Natural killer cell treated with Interleukin-12 subunit alpha and Interleukin-12 subunit beta and Interleukin-15 and Interleukin-18, amount 100 ng/mL, for 72 hours (primary cell): ENCODE measurements at places on chromosomes 6 and 20. TPM values are rescaled to one million over a fixed set of nuclear protein-coding genes. Genes with fewer than 3 reads are reported as not detected.

Gene ARHGAP40
- total RNA-seq, result not detected

Gene MMP24OS
- 51.2 TPM for total RNA-seq

Gene MAS1L
- total RNA-seq, result not detected

Gene RUNX2
- total RNA-seq, result 29.5 TPM

Gene SIM1
- not detected for total RNA-seq

GRCh38 chr6:6351511-6352025, 31.1 kb upstream of the F13A1 start:
- no peak for DNase-seq

DNA sequence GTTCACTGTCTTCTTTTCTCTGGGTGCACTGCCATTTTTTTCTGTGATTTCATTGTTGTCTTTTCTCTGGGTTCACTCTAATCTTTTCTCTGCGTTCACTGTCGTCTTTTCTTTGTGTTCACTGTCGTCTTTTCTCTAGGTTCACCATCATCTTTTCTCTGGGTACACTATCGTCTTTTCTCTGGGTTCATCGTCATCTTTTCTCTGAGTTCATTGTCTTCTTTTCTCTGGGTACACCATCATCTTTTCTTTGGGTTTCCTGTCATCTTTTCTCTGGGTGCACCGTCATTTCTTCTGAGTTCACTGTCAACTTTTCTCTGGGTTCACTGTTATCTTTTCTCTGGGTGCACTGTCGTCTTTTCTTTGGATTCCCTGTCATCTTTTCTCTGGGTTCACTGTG, 137.6 kb upstream of the MAP3K4 start:
- no peak for DNase-seq

- no peak for DNase-seq
Observed at GRCh38 chr6:43622541-43622940, 6.5 kb downstream of the GTPBP2 start.
